ENCODE measurements at places on chromosomes 4 and X. TPM values are rescaled to one million over a fixed set of nuclear protein-coding genes. Genes with fewer than 3 reads are reported as not detected.

Gene HSFX2
- total RNA-seq: 0.19 TPM

Gene ZNF275
- total RNA-seq: 6.8 TPM

Gene MAGED4
- 8.9 TPM for total RNA-seq

Gene GNRHR
- not detected for total RNA-seq

Gene MAP3K15
- total RNA-seq: 1.8 TPM

Gene CC2D2A
- total RNA-seq: 12.4 TPM

Gene SOX3
- total RNA-seq: not detected

Gene PHOX2B
- 0.02 TPM for total RNA-seq

Gene PDGFRA
- total RNA-seq: 0.43 TPM

Gene CXCL5
- 25.3 TPM for total RNA-seq

Gene ADRA2C
- 11.5 TPM for total RNA-seq
